ENCODE measurements at places on chromosomes 16 and 17.

DNA sequence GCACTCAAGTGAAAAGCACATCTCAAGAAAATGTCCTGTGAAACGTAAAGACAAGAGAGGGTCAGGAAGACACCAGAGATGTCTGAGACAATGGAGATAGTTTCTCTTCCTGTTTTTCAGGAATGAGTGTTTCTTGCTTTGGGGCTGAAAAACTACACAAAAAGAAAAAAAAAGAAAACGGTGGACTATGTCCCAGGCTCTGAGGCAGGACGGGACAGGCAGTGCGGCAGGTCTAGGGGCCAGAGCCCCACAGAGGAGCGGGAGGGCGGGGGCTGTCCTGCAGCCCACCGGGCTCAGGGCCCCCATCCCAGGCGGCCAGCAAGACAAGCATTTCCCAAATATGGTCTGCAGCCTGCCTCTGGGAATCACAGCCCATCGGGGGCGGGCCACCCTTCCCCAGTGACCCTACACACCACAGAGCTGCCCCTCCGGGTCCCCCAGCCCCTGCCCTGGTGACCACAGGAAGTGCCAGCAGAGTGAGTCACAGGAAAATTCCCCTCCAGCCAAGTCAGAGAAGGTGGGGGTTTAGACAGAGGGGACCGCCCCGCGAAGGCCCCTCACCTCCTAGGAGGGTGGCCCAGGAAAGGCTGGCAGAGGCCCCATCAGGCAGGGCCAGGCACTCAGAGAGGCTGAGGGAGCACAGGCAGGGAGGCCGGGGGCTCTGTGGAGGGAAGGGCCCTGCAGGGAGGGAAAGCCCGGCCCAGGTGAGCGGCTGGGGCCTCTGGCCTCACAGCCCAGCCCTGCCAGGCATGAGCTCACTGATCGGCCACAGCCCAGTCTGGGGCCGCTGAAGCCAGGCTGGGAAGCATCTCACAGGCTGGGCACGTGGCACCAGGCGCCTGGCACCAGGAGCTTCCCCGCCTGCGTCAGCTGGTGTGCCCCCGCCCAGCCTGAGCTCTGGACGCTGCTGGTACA, 6.3 kb downstream of the BCAR1 start:
- no peaks in the 10 kb centered on the region for H3K36me3 ChIP-seq
- no peak for DNase-seq
- H3K4me1 ChIP-seq: peaks cover 5% of the 10 kb centered on the region
- H3K27ac ChIP-seq: no peak overlapping the region
- H3K4me3 ChIP-seq: no peak overlapping the region
- peaks cover 13% of the 10 kb centered on the region for H3K27me3 ChIP-seq

DNA sequence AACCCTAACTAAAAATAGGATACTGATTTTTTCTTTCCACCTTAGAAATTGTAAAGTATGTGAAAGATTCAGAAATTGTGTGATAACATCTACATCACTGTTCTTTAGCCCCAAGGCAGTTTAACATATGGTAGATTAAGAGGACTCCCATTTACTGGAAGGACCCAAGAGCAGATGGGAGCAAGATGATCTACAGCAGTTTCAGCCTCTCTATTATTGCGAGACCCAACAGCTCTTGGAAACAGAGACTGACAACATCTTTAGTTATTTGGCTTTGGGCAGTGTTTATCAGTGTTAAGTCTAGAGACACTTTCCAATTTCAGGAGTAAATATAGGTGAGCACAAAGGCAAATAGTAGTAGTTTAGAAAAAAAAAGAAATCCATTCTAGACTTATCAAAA, 124.9 kb upstream of the CORO6 start:
- H3K27me3 ChIP-seq: no peaks in the 10 kb centered on the region
- peaks cover 9% of the 10 kb centered on the region for H3K36me3 ChIP-seq
- no peak for DNase-seq
- peaks cover 24% of the 10 kb centered on the region for H3K4me1 ChIP-seq

GRCh38 chr17:48412841-48413240, 17.2 kb downstream of the SKAP1 start:
- peaks cover 39% of the 10 kb centered on the region for H3K36me3 ChIP-seq
- peak overlapping the region; percentile 58 for H3K27ac ChIP-seq
- DNase-seq: no peak

DNA sequence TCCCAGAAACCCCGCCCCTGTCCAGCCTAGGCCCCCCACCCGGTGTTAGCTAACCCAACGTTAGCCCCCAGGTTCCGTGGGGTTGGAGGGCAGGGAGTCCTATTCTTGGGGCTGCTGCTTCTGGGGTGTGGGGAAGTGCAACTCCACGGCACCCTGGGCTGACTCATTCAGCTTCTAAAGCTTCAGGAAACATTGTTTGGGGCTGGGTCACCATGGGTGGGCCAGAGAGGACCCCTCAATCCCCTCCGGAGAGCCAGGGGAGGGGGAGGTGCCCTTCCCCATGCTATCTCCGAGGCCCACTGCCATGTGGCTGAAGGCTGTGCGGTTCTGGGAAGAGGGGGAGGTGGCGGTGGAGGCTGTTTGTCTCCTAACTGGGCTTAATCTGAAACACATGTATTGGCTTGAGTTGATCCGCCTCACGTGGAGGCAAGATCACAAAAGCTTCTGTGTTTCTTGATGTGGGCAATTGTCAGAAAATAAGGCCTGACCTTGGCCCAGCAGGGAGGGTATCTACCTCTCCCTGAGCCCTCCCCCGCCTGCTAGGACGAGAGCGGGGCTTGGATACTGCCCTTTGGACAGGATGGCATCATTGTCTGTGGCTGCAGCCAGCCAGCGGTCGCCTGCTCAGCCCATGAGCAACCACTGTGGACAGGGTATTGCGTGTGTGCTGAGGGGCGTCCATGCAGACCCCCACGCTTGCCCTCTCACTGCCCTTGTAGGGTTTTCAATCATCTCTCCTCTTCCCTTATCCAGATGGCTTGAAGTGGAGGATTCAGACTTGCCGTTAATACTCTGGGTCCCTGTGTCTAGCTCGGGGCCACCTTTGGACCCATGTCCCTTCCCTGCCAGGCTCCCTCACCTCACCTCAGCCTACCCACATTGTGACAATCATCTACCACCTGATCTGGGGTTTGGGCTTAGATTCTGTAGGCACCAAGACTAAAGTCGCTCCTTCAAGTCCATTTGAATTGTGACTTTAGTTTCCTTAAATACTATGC, 1.3 kb downstream of the SERPINF1 start:
- no peak for DNase-seq
- H3K4me1 ChIP-seq: peaks cover 23% of the 10 kb centered on the region
- H3K36me3 ChIP-seq: no peaks in the 10 kb centered on the region
- H3K27ac ChIP-seq: peak overlapping the region; percentile 85

DNA sequence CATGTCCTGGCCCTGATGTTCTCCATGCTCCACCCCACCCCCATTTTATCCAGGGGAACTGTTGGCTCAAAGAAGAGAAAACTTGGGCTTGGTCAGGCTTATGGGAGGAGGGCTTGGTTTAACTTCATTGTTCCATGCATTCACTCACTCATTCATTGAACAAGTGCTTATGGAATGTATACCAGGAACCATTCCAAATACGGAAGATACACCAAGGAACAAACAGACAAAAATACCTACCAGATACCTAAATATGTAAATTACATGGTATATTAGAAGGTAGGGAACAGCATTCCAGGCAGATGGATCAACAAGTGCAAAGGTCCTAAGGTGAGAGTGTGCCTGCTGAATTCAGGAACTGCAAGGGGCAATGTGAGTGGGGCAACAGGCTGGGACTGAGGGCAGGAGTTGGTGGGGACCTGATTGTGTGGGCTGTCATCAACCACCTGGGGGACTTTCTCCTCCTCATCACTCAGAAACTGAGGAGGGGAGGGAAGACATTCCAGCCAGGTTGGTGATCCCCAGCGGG, 39.9 kb downstream of the RAI1 start:
- H3K36me3 ChIP-seq: peaks cover 8% of the 10 kb centered on the region
- peaks cover 31% of the 10 kb centered on the region for H3K27me3 ChIP-seq
- no peak overlapping the region for H3K4me3 ChIP-seq

DNA sequence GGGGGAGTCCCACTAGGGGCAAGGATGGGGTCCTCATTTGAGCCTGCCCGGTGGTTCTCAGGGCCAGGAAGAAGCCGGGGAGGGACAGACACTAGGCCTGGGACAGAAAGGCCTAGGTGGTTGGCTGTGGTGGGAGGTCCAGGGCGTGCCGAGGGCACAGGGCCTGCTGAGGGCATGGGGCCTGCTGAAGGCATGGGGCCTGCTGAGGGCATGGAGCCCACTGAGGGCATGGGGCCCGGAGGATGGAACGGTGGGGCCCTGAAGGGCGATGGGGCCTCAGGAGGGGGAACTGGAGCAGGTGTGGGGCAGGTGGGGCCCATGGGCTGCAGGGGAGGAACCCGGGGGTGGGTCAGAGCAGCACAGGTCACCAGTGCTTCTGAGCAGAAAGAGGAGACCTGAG, 31.2 kb downstream of the PELP1 start:
- no peak for DNase-seq
- no peak overlapping the region for H3K27ac ChIP-seq
- H3K4me3 ChIP-seq: no peak overlapping the region
- no peaks in the 10 kb centered on the region for H3K27me3 ChIP-seq
- no peaks in the 10 kb centered on the region for H3K4me1 ChIP-seq

DNA sequence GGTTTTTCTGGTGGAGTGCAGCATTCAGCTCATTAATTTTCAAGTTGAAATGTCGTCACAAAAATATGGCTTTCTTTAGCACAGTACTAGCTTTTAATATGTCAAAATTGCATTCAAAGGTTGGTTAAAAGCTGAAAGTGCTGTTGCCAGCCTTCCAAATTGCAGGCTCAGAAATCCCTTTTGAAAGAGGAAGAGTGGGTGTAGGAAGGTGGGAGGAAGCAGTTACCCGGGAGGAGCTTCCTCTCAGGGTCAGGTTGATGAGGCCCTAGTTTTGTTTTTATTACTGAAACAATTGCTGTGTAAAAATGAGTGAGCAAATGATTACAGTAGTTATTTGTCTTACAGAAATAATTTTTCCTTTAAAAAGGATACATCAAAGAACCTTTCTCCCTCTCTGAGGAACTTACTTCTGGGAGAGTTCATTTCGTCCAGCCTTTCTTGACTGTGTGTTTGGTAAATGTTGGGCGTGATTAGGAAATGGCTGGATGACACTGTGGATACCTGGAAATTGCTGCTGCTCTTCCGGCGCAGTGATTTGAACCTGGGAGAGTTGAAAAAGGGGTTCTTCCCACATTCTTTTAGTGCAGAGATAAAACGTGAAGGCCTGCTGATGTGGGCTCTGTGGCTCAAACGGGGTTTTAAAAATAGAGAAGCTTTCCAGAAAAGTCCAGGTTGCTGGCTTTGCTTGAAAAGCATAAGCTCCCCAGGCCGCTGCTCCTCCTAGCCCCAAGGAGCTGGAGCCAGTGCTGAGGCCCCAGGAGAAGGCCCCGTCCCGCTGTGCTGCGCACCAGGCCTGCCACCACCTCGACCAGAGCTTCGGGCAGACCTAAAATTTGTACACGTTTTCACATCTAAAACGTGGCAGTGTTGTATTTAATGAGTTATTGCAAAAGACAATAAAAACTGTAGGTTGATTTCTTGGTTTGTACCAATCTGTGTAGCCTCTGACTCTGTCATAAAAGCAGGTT, 41.7 kb downstream of the SEC14L1 start:
- H3K36me3 ChIP-seq: peaks cover 23% of the 10 kb centered on the region
- no peaks in the 10 kb centered on the region for H3K27me3 ChIP-seq
- no peak for DNase-seq
- peak overlapping the region; percentile 76 for H3K4me3 ChIP-seq
- H3K4me1 ChIP-seq: peaks cover 44% of the 10 kb centered on the region
- H3K27ac ChIP-seq: peak overlapping the region; percentile 84

DNA sequence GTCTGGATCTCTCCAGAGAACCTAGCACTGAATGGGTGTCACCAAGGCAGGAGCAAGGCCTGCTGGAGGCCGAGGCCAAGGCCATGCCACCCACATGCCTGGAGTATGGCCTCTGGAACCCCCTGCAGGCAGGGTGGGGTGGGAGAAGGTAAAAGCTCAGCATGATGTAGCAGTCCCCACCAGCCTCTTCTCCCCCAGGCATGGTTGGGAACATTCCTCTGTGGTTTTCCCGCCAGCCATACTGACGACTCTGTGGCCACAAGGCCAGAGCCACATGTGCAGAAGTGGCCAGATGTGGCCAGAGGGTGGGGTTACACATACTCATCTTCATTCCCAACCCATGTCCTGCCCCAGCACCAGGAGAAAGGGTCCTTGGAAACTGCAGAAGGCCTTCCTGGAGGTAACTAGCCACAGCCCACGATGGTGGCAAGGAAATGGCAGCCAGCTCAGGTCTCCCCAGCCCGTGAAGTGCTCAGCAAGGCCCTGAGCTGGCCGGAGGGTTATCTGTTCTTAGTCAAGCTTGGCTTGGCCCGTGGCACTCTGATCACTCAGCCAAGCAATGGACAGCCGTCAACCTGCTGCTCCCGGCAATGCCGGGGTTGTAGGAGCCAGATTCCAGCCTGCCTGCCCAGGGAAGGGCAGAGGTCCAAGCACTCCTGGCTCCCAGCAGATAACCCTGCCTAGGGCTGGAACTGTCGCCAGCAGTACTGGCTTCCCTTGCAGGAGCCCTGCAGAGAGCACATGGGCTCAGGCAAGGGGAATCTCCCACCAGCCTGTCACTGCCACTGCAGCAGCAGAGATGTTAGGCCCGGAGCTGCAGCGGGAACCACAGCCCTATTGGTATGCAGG, 26.1 kb downstream of the HDAC5 start:
- H3K36me3 ChIP-seq: no peaks in the 10 kb centered on the region
- no peak overlapping the region for H3K4me3 ChIP-seq
- H3K4me1 ChIP-seq: peaks cover 11% of the 10 kb centered on the region
- no peak overlapping the region for H3K27ac ChIP-seq
- H3K27me3 ChIP-seq: no peaks in the 10 kb centered on the region

- peak overlapping the region; percentile 58 for H3K27ac ChIP-seq
- no peak for DNase-seq
- no peaks in the 10 kb centered on the region for H3K36me3 ChIP-seq
- no peaks in the 10 kb centered on the region for H3K27me3 ChIP-seq
- H3K4me3 ChIP-seq: no peak overlapping the region
- H3K4me1 ChIP-seq: peaks cover 26% of the 10 kb centered on the region
Observed at GRCh38 chr16:85104147-85104546, 8.1 kb downstream of the CIBAR2 start.

- no peak for DNase-seq
- H3K36me3 ChIP-seq: peaks cover 52% of the 10 kb centered on the region
- peaks cover 46% of the 10 kb centered on the region for H3K4me1 ChIP-seq
Observed at GRCh38 chr16:15636392-15636873, 6.5 kb downstream of the MARF1 start.

GRCh38 chr17:27808628-27809027, 8.3 kb upstream of the NOS2 start:
- peaks cover 21% of the 10 kb centered on the region for H3K36me3 ChIP-seq
- peaks cover 43% of the 10 kb centered on the region for H3K4me1 ChIP-seq
- H3K4me3 ChIP-seq: peak overlapping the region; percentile 74
- no peaks in the 10 kb centered on the region for H3K27me3 ChIP-seq

Data from activated naive CD8-positive, alpha-beta T cell treated with anti-CD3 and anti-CD28 coated beads, Interleukin-2, amount 10 ng/mL, durations not matched to agents 7 days and 5 days (primary cell).